ENCODE measurements at places on chromosomes 7 and 10.

- DNase-seq: no peak
Measured at GRCh38 chr7:128391805-128392204, 18.0 kb downstream of the IMPDH1 start.

- no peak for DNase-seq
Measured at GRCh38 chr10:130655313-130656186, 519.4 kb downstream of the GLRX3 start.

DNA sequence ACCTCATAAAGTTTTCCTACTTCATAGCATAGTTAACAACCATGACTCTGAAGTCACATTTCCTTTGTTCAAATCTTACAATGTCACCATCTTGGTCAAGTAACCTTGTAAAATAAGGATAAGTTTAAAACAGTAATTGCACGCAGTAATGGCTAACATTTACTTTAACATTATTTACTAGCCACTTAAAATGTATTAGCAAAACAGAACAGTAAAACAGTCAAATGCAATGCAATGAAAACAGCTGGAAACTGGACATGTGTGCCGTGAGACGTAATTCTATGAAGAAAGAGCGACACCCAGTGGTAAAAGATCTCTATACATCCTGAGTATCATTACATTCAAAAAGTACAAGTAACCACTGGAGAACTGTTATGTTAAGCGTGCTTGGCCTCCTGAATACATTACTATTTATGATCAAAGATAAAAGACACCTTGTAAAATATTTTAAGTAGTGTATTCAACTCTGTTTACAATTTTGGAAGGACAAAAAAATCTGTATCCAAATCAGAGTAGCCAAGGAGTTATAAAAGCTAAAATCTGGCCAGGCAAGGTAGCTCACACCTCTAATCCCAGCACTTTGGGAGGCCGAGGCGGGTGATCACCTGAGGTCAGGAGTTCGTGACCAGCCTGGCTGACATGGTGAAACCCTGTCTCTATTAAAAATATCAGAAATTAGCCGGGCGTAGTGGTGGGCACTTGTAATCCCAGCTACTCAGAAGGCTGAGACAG lies 27.2 kb downstream of the ATE1 start:
- peak; percentile 45 for DNase-seq

DNA sequence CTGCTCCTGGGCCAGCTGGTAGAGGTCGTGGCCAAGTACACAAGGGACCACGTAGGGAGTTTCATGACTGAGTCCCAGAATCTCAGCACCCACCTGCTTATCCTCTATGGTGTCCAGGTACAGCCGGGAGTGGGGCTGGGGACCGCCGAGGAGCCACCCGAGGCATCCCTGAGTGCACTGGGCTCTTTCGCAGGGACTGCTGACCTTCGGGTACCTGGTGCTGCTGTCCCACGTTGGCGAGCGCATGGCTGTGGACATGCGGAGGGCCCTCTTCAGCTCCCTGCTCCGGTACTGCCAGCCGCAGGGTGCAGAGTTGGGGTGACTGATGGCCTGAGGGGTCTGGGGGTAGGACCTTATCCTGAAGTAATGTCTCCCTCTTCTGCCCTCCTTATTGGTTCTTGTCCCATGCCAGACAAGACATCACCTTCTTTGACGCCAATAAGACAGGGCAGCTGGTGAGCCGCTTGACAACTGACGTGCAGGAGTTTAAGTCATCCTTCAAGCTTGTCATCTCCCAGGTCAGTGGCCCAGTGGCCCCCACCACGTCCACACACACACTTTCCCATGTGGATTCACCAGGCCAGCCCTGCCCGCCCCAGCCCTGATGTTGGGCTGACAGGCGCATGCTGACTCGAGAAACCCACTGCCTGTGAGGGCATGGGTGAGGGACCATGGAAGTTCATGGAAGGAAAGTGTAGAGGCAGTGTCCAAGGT lies 6.2 kb downstream of the ABCB8 start:
- no peak for DNase-seq

DNA sequence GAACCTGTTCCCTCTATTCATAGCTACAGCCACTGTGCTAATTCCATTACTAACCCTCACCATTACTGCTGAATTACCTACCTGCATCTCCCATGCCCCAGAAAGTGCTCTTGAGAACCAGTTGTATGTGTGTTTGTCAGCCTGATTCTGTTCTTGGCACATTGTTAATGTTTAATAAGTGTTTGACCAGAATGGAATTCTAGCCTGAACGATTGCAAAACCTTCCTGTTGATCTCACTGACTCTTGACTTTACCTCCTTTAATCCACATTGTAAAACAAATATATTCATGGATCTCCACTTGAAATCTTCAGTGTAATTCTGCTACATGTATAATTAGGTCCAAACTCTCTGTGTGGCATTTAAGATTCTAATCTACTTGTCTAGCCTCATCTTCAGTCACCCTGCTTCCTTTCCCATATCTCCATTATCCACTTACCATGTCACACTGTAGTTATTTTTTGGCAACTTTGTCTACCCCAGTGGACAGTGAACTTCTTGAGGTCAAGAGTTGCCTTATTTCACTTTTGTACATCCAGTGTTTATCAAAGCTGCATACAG lies 4.9 kb downstream of the ZNF277 start:
- DNase-seq: no peak

DNA sequence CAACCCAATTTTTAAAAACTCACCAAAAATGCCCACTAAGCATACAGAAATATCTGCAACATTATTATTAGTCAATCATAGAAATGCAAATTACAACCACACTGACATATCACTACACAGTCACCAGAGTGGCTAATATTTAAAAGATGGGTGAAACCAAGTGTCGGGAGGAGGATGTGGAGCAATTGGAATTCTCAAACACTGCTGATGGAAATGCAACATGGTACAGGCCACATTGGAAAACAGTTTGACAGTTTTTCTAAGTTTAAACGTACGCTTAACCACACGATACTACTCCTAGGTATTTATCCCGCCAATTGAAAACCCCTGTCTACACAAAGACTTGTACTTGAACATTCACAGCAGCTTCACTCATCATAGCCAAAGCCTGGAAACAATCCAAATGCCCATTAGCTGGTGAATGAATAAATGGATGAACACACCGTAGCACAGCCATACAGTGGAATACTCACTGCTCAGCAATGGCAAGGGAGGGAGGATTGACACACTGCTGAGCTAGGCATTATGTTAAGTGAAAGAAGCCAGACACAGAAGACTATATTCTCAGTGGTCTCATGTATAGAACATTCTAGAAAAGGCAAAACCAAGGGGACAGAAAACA lies 16.3 kb downstream of the GCK start:
- no peak for DNase-seq

- no peak for DNase-seq
Measured at GRCh38 chr7:87498893-87499292, 23.4 kb upstream of the ABCB4 start.

DNA sequence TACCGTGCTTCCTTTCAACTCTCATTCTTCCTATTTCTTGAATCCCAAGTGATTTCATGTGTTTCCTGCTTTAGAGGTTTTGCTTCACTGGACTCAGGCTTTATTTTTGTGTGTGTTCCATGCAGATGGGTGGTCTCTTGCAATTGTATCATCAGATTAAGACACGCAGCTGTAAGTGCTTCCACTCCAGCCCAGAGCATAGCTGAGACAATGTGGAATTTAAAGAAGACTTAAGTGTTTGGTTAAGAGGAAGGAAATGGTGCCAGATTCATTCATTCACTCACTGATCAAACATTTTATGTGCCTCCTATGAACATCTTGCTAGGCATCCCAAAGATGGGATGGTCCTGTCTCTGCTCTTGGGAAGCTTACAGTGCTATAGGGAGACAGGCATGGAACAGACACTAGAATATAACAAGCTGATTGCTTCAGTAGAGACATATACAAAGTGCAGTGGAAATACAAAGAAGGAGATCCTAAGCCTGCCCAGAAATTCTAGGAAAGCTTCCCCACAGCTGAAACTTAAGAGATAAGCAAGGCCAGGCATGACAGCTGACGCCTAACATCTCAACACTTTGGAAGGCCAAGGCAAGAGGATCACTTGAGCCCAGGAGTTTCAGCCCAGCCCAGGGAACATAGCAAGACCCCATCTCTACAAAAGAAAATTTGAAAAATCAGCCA lies 46.1 kb upstream of the LRRC17 start:
- DNase-seq: no peak

GRCh38 chr10:25068152-25069058 lies 52.0 kb downstream of the THNSL1 start:
- DNase-seq: no peak

- DNase-seq: no peak
Measured at GRCh38 chr10:131885391-131886165, 15.2 kb upstream of the PPP2R2D start.

- DNase-seq: no peak
Measured at GRCh38 chr10:117442944-117443685, 67.9 kb upstream of the PDZD8 start.

DNA sequence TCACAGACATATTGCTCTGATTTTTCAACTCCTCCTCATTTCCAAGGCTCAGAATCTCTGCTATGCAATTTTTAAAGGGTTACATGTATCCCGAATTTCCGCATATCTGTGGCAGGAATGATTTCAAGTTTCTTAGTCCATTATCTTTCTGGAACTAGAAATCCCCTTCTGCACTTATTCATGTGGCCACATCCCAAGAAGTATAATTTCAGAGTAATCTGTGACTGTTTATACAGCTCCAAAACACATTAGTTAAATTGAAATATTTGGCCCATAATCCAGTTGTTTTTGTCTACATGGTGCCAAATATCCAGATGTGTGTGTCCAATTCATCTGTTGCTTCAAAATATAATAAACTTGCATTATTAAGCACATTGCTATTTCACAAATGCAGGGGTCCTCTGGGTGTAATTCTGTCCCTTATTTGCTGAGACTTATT lies 271.2 kb downstream of the ARHGAP12 start:
- no peak for DNase-seq

- DNase-seq: no peak
Measured at GRCh38 chr10:16585103-16585502, 63.4 kb upstream of the C1QL3 start.

GRCh38 chr10:112343056-112343806 lies 30.7 kb upstream of the ACSL5 start:
- no peak for DNase-seq

DNA sequence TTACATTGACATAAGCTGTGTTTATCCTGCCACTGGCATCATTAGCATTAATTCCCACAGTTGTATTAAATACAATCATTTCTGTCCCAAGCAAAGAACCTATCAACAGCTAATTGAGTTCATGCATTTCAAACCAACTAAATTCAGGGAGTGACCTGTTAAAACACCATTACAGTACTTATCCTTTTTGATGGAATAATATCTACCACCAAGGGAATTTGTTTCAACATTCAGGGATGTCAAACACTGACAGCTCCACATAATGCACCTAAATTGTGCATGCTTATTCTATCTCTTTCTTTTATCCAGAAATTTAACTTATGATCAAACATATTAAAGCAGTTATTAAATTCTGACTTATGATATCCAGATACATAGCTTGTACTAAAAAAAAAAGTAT lies 136.8 kb downstream of the NSUN6 start:
- no peak for DNase-seq

- no peak for DNase-seq
Measured at GRCh38 chr7:28456044-28456443, 43.7 kb downstream of the CREB5 start.

- no peak for DNase-seq
Measured at GRCh38 chr10:78764436-78764835, 304.3 kb upstream of the ZMIZ1 start.

DNA sequence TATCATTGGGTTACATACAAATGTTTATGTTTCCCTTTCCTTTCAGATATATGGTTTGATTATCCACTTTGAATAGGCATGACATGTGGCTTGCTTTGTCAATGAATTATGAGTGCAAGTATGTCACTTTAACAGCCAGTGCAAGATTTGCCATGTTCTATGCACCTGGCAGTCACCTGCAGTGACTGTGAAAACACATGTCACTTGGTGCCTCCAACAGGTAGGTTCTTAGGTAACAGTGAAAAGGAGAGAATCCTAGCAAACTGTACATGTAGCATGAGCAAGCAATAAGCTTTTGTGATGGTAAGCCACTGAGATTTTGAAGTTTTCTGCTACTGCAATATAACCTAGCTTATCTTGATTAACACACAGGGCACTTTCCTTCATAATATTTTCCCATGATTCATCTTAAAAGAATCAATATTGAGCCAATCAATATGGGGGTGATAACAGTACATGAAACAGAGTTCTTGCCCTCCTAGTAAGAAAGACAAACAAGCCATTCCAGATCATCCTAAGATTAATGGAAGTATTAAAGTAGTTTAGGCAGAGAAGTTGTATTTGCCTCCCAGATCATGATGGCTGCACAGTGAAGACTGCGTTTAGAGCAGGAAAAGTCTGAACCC lies 7.9 kb upstream of the RALA start:
- DNase-seq: no peak

GRCh38 chr7:23713285-23714149 lies 3.5 kb downstream of the STK31 start:
- DNase-seq: no peak

- DNase-seq: no peak
Measured at GRCh38 chr10:48460182-48460581, 144.7 kb downstream of the ARHGAP22 start.

DNA sequence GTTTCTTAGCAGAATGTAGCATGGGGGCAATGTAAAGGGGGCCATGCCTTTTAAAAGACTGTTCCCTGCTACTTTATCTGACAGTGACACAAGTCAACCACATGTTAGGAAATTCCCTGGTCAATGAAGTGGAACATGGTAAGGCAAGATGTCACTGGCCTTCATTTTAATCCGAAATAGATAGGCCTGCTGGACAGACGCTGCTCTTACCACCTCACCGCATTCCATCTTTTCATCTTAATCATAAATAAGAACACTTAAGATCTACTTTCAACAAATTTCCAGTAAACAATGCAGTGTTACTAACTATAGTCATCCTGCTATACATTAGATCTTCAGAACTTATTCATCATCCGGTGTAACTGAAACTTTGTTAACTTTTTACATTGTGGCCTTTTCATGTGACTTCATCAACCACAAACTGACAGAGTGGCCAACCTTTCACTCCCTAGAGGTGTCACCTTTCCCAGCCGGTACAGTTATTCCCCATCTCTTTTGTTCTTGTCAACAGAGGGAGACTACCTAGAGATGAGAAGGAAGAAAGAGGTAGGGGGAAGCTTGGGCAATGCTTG lies 15.6 kb downstream of the ASB4 start:
- DNase-seq: no peak

DNA sequence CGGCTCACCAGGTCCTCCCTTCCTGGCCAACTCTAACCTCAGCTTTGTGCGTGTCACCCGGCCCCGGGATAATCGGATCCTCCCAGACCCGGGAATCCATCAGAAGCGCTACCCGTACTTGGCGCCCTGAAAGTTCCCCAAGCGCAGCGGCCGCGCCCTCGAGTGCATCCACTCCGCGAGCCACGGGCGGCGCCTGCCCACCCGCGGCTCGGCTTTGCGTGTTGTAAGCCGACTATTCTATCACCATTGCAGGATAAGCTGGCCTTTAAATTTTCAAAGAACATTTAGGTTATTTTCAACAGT lies 35.7 kb upstream of the EBLN1 start:
- no peak for DNase-seq

- no peak for DNase-seq
Measured at GRCh38 chr10:132059760-132060508, 5.8 kb upstream of the JAKMIP3 start.

Measured in smooth muscle cell of the brain vasculature (primary cell).